ENCODE measurements at places on chromosomes 5 and 9. TPM values are rescaled to one million over a fixed set of nuclear protein-coding genes. Genes with fewer than 3 reads are reported as not detected.

DNA sequence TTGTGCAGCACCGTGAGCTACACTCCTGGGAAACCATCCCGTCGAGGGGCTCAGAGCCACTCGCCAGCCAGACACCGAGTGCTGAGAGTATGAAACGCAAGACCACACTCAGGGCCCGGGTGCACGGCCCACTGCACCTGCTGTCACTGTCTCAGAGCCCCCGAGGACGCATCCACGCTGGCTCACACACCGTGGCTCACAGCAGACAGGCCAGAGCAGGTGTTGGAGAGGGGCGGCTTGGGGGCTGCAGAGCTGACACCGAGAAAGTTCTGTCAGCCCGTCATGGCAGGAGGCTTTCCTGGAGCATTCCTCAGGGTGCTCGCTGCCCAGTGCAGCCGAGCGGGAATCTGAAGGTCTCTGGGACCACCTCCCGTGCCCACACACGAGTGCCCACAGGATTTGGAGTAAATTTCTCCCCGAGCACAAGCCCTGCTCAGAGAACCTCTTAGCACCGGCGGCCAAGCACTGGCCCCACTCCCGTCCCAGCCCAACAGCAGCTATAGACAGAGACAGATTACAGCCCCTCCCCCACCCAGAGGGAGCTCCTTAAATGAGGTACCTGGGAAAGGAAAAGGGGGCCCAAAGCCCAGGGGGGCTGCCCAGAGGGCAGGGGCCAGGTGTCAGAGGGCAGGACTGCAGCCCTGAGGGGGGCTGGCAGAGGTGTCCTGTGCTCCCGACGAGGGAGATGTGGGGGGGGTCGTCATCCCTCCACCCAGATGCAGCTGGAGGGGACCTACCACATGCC, 56.0 kb upstream of the SARDH start:
- DNase-seq: no peak

DNA sequence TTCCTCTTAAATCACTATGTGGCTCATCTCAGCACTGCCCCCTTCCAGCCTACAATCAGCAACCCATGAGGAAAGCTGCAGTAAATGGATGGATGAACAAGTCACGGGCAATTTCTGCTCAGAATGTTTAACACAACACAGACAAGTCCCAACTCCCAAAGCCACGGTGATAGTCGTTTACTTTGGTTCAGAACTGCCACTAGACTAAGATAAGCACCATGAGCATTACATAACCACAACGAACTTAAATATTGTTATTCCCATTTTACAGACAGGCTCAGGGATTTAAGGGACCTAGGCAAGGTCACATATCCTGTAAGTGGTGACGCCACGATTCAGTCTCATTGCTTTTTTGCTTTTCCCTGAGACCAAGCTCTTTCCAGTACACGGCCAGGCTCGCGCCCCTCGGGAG, 2.0 kb upstream of the SMIM27 start:
- no peak for DNase-seq

GRCh38 chr9:113568571-113569321, 105.2 kb downstream of the RGS3 start:
- no peak for DNase-seq

DNA sequence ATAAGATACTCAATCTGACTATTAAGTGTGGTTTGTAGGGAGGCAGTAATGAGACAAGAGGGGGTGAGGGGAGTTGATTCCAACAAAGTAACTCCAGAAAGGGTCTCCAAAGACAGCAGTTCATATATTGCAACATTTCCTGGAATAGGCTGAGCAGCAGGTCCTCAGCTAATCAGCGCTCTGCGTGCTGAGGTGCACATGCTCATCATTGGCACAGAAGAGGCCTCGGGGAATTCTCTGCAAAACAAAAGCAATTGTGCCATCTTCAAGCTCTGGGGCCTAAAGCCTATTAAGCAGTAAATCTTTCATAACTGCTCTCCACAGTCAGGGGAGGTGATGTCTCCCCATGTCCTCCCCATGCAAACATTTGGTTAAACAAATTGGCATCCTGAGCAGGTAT, 357.3 kb downstream of the SPOCK1 start:
- DNase-seq: no peak

GRCh38 chr5:142785206-142785605, 15.0 kb downstream of the ARHGAP26 start:
- DNase-seq: no peak

- no peak for DNase-seq
These were observed 508 bp downstream of the MOCS2 start for GRCh38 chr5:53109056-53109442.

- no peak for DNase-seq
These were observed 119.1 kb downstream of the KCNIP1 start for GRCh38 chr5:170622933-170623332.

DNA sequence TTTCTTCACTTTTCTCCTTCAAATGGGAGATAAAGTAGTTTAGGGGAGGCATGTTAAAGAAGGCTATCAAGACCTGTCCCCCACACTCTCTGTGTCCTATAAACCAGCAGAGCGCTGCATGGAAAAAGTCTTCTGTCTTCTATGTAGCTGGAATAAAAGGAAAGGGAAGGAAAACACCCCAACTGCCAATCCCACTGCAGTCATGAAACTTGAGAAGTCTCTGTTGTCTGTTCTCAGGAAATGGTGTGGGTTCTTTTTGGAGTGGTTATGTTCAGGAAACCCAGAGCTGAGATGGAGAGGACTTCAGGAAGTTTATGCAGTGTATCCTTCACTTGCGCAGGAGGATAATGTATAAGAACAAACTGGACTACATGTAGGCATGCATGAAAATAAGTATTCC, 274.3 kb downstream of the GAS1 start:
- no peak for DNase-seq

- DNase-seq: no peak
These were observed 54.5 kb downstream of the GALNT12 start for GRCh38 chr9:98861781-98862504.

DNA sequence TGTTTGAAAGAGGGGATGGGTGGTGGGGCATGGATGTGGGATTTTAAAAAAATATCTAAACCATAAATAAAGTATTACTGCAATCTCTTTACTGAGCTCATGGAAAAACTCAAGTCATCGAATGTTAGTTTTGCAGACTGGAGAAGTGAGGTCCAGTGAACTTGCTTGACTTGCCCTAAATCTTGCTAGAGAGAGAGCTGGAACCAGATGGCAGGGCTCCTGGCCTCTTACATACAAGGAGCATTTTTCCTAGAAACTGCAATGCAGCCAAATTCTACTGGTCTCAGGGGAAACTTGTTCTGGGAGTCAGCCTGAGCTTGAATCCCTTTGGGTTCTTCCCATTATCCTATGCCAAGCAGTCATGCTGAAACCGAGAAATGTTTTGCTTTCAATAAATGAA, 2.9 kb upstream of the TGFBI start:
- no peak for DNase-seq

GRCh38 chr5:95564450-95564849, 9.5 kb downstream of the ARSK start:
- no peak for DNase-seq

DNA sequence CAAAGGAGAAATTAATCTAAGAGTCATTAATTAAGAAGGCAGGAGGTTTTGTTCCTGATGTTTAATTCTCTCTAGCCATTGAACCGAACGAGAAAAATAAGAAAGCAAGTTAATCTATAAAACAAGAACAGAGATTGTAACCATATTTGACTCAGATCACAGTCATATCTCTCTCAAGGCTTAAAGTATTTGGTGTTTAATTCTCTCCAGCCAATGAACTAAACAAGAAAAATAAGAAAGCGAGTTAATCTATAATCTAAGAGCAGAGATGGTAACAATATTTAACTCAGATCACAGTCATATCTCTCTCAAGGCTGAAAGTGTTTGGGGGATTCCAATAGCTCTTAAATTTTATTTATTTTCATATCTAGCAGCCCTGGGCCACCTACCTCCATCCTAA, 74.4 kb upstream of the SHISAL2B start:
- DNase-seq: no peak

DNA sequence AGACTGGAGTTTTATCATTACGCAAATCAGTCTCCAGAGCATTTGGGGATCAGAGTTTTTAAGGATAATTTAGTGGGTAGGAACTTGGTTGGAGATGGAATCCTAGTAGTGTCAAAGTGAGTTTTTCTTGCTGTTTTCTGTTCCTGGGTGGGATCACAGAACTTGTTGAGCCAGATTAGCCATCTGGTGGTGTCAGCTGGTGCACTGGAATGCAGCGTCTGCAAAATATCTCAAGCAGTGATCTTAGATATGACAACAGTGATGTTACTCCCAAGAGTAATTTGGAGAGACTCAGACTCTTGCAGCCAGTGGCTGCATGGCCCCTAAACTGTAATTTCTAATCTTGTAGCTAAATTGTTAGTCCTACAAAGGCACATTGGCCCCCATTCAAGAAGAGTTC, 1257.8 kb downstream of the MAT2B start:
- DNase-seq: no peak

GRCh38 chr5:171579976-171580411, 160.5 kb downstream of the FGF18 start:
- no peak for DNase-seq

DNA sequence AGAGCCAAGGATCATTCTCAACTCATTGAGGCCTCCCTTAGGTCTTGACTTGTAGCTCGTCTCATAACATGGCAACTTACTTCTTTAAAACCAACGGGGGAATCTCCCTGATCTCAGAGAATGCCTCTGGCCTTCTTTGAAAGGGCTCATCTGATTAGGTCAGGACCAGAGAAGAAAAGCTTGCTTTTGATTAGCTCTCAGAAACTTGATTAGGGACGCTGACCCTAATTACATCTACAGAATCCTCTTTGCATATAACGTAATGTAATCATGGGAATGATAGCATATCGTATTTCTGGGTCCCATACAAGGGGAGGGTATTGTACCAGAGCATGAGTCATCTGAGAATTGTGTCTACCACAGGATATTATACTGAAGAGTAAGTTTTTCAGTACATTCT, 125.1 kb upstream of the SH3GL2 start:
- no peak for DNase-seq

GRCh38 chr9:100689635-100690034, 111.8 kb downstream of the CAVIN4 start:
- no peak for DNase-seq

- DNase-seq: no peak
These were observed 230 bp downstream of the SLC44A1 start for GRCh38 chr9:105244734-105245028.

GRCh38 chr9:98862936-98863335, 55.5 kb downstream of the GALNT12 start:
- no peak for DNase-seq

DNA sequence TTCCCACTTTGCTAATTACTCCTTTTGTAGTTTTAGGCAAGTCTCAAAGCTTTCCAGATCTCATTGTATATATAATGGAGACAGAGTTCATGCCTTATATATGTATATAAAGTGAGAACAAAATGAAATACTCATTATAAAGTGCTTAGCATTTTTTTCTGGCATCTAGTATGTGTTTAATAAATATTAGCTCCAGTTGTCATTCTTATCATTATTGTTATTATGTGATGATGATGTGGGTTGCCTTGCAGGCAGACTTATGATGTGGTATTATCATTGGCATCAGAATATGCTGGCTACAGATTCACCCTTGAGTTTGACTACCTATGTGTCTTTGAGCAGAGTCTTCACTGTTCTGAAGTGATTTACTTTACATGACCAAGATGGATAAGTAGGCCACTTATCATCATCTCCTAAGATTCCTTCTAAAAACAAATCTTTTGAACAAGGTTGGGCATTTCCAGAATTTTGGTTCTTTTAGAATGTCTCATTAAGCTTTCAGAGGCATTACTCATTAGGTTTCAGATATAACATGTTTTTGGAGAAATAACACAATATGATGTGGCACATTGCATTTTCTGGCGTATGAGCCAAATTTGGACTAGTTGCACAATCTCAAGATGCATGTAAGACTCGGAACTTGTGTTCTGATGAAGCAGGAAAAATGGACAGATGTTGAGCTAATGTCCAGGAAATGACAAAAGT, 145.6 kb upstream of the TNC start:
- DNase-seq: no peak

GRCh38 chr9:76267284-76267652, 127.0 kb downstream of the RFK start:
- no peak for DNase-seq

- DNase-seq: no peak
These were observed 11.7 kb downstream of the DOCK2 start for GRCh38 chr5:169648725-169649310.

Gene TBCA
- 97.2 TPM for total RNA-seq

Gene TERT
- not detected for total RNA-seq

Gene BTNL3
- not detected for total RNA-seq

Gene GFM2
- 21.3 TPM for total RNA-seq

Gene SLC6A19
- not detected for total RNA-seq

Gene SPINK1
- not detected for total RNA-seq

Gene ABCA1
- total RNA-seq: 0.80 TPM

Gene CKS2
- total RNA-seq: 6.5 TPM

Gene FASTKD3
- 14.0 TPM for total RNA-seq

Data from CD4-positive, alpha-beta memory T cell (primary cell).